NCI-H1048 (cell line): ENCODE measurements at places on chromosomes 2 and 18.

DNA sequence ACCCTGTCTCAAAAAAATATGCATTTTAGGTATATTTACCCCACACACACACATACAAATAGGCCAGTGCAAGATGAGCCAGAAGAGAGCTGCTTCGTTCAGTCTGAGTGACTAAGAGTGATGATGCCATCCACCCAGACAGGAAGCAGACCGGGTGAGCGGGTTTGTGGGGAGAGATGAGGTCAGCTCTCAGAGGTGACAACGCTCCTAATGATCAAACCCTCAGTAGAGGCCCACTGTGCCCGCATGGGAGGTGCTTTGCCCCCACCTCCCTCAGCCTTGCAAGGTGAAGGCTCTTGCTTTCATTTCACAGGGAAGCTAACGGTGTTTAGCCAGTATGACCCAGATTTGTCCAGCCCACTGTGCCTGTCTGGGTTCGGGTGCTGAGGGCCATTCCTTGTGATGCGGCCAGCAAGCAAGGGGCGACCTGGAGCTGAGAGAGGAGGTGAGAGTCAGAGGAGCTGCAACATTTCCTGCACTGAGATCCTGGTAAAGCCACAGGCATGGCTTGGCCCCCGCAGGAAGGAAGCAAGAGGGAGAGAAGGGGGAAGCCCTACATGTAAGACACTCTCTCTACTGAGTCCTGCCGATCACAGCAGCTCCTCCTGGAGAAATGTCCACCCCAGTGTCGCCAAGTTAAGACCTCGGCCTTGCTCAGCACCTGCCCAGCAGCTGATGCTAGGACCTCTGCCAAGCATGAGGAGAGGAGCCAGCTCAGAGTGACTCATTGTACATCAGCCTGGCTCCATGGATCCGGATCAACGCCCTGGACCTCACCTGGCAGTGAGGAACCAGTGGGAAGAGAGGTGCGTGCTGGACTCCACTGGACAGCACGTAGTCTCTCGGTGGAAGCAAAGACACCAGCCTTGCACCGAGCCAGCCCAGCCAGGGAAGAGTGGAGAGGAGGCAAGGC is 37.0 kb downstream of the NIFK start:
- DNase-seq: no peak

GRCh38 chr2:122180972-122181371 is 425.5 kb downstream of the TSN start:
- no peak for DNase-seq

GRCh38 chr18:45839414-45840395 is 14.2 kb downstream of the SIGLEC15 start:
- DNase-seq: no peak

DNA sequence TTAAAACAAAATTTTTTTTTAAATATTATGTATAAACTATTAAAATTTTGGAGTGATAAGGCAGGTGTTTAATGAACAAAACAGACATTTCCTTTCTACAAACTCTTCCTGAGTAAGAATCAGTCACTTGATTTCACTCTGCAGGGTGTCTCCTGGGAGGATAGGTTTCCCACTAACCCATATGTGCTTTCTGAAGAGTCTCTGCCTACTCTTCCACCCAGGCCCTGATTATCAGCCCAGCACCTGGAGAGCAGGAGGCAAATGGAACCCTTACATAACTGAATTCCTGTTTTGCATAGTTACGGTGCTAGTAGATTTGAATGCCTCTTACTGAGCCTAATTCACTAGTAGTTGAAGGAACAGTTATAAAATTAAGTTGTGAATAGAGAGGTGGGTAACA is 1718.6 kb downstream of the SUCLG1 start:
- no peak for DNase-seq

DNA sequence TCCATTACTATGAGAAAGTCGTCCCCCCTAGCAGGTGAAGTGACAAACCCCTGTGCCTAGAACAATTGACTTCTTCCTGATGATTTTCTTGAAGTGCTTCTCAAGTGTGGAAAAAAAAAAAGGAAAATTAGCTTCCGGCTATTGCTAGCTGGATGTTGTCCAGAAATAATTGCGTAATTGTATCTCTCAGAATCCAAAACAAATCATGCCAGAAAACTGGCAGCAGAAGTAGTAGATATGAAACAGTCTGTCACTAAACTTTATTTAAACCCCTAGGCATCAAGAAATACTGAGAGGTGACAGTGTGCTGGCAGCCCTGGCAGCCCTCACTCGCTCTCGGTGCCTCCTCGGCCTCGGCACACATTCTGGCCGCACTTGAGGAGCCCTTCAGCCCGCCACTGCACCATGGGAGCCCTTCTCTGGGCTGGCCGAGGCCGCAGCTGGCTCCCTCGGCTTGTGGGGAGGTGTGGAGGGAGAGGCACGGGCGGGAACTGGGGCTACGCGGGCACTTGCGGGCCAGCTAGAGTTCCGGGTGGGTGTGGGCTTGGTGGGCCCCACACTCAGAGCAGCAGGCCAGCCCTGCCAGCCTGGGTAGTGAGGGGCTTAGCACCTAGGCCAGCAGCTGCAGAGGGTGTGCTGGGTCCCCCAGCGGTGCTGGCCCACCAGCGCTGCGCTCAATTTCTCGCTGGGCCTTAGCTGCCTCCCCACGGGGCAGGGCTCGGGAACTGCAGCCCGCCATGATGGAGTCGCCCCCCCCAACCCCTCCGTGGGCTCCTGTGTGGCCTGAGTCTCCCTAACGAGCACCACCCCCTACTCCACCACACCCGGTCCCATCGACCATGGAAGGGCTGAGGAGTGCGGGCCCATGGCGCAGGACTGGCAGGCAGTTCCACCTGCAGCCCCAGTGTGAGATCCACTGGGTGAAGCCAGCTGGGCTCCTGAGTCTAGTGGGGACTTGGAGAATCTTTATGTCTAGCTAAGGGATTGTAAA is 80.5 kb upstream of the ABCA12 start:
- DNase-seq: no peak

DNA sequence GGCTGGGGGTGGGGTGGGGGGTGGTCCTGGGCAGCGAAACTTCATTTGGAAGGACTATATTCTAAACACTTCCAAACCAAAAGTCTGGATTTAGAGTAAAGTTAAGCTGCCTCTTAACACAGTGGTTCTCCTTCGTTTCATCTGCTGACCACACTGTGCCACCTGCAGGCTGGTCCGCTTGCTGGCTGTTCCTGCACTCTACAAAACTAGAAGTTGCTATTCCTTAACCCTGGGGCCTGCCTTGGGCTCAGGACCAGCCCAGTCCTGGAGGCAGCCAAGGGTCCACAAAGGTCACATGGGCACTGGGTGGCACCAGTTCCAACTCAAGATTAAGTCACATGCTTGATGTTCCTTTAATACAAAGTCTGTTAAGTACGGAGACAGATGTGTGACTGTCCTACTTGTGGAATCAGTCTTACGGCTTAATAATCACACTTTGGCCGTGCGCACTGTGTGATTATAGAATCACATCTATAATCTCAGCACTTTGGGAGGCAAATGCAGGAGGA is 195.4 kb downstream of the FAM210A start:
- no peak for DNase-seq

DNA sequence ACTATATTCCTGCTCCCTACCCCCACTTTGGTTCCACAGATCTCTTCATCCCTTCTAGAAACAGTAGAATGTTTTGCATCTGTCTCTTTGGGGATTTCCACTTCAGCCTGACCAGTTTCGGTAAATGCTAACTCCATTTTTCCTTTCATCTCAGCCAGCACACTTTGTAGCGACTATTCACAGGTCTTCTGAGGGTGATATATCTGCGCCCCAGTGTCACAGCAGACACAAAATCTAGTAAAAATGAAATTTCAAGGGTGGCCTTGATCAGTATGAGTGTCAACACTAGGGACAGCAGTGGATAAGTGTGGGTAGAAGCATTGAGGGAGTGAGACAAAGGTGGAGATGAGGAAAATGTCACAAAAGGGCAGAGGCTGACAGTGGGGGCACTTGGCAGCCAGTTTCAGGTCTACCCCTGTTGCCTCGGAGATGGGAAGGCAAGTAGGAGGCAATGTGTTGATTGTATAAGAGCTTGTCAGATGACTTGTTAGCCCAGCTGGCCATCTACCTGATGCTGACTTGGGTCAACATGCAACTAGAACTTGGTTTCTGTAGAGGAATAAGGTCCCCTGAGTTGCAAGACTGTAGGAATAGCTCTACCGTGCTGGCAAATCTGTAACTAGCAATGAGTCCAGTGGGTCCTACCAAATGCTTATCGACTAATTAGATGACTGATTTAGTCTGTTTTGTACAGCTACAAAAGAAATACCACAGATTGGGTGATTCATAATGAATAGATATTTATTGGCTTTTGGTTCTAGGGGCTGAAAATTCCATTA is 60.7 kb downstream of the CXCR4 start:
- DNase-seq: no peak

- no peak for DNase-seq
Observed at GRCh38 chr18:75114231-75114764, 94.6 kb downstream of the PTGR3 start.

- DNase-seq: no peak
Observed at GRCh38 chr2:109320195-109320922, 191.4 kb downstream of the SH3RF3 start.
